ENCODE measurements at places on chromosomes 7 and 10.

DNA sequence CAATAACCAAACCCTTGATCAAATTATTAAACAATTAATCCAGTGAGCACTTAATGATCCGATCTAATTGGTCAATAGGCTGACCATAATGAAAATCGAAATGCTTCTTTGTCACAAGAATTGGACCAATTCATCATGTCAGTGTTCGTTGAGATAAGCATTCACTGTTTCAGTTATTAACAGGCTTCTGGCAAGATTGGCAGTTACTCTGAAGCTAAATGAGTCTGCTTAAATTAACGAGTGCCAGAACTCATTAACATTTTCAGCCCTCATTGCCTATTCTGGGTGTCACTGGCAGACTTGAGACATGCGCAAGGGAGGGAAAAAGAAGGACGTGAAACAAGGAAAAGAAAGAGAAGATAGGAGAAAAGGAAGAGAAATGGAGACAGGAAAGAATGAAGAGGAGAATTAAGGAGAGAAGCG is 30.7 kb upstream of the SLC26A3 start:
- no peak for DNase-seq

DNA sequence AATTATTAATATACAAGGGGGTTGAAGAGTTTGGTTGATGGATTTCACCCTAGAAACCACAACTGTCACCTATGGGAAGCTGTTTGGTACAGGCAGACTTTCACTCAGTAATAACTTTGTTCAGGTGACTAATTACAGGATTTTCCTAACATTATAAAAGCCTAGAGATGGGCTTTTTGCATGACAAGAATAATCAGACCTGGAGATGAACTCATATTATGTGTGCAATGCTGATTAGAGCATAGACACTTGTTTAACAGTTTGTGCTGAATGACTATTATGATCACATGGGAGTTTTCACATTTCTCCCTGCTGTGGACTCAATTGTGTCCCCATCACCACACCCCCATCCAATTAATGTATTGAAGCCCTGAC is 90.2 kb upstream of the STEAP4 start:
- no peak for DNase-seq

DNA sequence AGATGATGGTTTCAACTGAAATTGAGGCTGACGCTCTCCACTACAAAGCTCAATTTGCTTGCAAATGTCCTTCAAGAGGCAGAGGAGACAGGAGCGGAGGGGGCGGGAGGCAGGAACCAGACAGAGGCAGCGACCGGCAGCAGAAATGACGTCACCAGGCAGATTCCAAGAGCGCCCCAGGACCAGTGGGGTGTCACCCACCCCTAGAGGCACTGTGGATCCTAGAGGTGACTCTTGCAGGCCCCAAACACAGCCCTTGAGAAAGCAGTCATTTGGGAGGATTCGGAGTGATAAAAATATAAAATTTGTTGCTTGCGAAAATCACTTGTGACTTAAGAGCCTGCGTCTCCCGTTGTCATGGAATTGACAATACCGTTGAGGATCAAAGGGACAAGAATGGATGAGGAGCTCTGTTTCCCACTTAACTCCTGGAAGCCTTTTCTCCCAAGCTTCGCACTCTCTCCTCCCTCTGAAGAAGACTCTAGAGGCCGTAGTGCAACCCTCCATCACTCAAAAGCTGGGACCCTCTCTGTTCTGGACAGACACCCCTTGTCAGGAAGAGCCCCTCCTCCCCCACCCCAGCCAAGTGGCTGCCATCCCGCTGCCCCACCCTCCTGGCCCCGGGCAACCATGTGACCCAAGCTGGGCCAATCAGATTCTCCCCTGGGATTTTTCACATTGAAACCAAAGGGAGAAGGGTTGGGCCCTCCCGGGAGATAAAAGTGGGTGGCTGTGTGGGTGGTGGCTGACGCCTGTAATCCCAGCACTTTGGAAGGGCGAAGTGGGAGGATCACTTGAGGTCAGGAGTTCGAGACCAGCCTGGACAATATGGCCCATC is 16.3 kb upstream of the SLC29A4 start:
- no peak for DNase-seq

DNA sequence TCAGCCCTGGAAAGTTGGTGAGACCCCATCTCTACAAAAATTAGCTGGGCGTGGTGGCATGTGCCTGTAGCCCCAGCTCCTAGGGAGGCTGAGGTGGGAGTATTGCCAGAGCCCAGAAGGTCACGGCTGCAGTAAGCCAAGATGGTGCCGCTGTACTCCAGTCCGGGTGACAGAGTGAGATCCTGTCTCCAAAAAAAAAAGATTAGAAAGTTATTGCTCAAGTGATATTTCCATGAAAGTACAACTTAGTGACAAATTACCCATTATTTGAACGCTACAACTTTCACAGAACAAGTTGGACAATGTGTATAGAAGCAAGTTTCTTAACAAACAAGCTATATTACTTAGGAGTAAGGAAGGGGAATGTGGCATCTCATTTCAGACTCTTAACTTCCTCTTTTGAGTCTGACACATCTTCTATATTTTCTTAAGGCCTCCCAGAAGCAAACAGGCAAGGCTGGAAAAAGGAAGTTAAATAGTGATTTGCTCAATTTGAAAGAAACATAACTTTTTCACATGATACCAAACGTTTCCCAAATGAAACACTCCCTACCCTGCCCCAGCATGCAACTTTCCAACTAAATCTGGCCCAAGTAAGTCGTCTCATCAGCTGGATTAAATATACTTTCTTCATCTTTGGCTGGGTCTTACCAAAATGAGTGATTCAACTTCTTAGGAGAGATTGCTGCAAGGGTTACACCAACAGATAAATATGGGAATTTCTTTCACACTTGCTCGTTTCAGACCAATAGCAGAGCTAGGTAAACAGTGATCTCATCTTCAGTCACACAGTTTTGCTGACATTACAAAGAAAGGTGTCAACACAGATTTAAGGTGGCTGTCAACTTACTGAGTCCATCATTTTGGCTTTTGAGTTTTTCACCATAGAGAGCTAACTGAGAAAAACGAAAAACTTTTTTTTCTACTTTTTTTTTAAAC is 66.3 kb upstream of the KLF6 start:
- peak; percentile 53 for DNase-seq

GRCh38 chr10:84007482-84007881 is 131.8 kb upstream of the GHITM start:
- DNase-seq: no peak

GRCh38 chr7:16773326-16773725 is 19.8 kb downstream of the TSPAN13 start:
- no peak for DNase-seq

DNA sequence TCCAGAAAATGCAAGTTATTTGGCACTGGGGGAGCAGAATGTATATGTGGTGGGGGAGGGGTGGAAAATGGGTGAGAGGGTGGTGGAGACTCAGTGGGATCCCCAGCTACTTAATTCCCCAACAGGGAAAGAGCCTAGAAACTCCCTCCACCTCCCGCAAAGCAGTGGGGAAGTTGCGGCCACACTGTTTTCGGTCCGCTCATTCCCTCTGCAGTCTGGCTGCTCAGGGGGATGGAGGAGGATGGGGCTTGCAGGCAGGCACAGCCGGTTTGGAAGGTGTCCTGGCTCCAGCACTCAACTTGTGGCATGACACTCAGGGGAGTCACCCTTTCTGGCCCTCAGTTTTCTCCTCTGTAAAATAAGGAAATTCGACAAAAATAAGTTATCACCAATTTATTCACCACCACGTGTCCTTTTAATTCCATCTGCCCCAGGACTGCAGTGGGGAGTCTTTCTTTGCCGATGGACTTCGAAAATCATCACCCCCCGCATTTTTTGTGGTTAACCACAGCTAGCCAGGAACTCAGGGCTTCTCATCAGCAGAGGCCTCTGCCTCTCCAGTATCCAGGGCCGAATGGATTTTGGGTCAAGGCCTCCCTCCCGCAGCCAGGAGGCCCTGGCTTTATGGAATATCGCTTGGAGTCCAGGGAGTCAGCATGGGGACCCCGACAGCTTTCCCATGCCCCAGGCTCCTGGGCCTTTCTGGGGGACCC is 1.6 kb upstream of the HTRA1 start:
- DNase-seq: no peak

DNA sequence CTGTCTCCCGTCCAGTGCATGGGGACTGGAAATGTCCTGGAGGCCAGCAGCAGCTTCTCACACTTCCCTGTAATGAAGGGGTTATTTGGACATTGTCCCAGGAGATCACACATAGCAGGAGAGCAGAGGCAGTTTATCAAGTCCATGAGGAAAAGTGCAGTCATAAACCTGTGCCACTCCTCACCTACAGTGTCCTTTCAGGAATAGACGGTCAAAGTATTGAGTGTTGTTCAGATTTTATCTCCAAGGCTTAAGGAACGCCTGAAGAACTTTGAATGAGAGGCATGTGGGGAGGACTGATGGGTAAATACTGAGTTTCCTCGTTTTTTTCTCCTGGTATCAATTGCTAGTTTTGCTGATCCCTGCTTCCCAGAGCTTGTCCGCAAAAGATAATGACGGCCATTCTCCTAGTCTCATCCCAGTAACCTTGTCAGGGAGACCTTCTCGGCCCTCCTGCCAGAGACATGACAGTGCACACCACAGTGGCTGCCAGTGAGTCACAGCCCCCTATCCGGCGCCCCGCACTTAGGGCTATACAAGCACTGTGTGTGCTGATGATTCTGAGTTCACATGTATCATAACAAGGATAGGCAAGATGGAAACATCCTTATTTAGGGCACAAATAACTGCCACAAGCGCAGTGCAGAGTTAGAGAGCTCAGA is 495.5 kb upstream of the MGMT start:
- DNase-seq: no peak

- no peak for DNase-seq
Measured at GRCh38 chr10:8356283-8356682, 301.8 kb downstream of the GATA3 start.

DNA sequence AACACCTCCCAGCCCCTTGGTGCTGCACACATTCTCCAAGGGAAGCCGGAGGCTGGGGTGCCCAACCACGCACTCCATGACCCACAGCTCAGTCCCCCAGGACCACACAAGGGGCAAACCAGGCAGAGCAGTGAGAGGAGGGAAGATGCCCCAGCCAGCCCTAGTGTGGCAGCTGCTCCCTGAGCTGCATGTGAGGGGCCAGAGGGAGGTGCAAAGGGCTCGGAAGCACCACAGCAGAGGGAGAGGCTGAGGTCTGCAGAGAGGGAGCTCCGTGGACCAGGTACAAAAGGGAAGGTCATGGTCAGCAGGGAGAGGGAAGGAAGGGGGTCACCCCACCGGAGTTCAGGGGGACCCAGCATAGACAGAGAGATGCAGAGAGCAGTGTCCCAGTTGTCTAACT is 1.5 kb upstream of the CALML5 start:
- DNase-seq: no peak

Data from CD4-positive, alpha-beta T cell treated with Interleukin-15 for 4 hours (primary cell).